ENCODE measurements at places on chromosomes 1 and 21.
A peak's percentile ranks its signal among the peaks of the same experiment; 100 is the strongest.

DNA sequence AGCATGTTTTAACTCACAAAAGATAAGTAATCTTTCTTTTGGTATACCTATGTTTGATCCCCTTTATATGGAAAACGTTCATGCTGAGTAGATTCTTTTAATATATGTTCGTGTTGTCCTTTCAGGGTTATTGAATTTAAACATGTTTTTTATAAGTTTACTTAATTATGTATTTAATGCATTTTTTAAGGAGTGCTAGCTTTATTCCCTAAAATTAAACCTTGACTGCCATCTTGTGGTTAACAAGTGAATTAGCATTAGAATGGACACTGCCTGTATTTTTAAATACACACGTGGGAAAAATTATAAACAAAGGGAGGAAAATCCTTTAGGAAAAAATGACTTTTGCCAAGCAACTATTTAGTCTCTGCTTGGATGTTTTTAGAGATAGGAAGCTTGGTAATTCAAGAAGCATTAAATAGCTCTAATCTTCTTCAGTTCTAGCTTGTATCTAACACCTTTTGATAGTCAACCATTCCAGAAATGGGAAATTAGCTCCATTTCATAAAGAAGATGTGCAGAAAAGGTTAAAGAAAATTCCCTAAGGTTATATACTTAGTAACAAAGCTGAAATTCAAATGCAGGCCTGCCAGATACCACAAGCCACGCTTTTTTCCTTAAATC lies 43.0 kb downstream of the UBE2U start:
- peak; percentile 42 for DNase-seq

DNA sequence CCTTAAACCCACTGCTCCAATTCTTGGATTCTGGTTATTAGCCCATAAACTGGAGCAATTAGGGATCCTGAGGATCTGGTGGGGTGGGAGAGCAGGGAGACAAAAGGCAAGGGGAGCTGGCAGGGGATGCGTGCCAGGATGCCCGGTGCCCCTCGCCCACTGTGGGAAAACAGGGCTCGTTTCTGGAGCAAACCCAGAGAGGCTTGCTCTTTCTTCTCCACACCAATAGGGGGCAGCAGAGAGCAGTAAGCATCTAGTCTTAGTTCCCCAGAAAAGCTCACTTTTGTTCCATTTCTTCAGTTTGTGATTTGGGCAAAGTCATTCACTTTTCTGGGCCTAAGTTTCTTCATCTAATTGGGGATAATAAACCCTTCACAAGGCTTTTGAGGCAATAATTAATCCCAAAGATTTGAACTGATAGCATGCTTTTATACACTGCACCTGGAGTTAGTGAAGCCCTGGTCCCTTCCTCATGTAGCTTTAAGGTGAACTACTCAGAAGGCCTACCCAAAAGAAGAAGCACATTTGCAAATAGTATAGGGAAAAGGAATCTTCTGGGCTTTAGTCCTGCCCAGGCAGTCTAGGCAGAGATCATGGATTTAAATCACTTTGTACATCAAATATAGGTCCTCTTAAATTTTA lies 160.6 kb upstream of the USP24 start:
- DNase-seq: peak; percentile 34

DNA sequence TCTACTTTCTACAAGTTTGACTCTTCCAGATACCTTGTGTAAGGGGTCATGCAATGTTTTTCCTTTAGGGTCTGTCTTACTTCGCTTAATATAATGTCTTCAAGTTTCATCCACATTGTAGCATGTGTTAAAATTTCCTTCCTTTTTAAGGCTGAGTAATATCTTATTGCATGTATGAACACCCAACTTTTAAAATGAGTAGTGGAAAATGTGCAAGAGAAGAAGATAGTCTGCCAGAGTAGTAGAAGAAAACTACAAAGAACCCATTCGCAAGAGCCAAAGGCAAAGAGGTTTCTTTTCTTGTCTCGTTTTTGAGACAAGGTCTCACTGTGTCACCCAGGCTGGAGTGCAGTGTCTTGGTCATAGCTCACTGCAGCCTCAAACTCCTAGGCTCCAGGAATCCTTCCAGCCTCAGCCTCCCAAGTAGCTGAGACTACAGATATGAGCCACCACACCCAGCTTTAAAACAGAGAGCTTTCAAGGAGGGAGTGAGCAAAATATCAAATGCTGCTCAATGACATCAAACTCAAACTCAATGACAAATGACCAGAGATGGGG lies 9.4 kb downstream of the IL23R start:
- no peak for DNase-seq

DNA sequence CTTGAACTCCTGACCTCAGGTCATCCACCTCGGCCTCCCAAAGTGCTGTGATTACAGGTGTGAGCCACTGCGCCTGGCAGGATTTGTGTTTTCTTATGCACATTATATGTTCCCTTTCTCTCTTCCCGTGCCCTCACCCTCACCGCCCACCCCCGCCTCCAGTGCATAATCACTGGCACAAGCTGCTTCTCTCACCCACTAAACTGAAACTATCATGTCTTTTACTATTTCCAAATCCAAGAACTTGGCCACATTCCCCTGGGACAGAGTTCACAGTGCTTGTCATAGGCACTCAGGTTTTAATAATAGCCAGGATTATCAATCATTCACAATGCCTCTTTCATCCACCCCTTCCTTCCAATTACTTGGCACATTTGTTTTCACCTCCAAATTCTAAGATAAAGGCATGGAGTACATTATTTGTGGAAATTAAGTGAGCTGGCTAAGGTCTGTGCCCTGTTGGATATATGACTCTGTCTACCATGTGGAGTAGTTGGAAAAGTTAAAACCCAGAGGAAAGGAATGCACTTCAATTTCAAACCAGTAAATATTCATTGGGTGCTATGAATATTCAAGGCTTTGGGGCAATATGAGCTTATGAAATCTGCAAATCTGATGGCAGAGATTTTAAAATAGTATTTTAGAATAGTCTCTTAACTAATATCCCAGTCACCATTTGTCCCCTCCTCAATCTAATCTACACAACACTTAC lies 17.6 kb upstream of the MAPKAPK2 start:
- no peak for DNase-seq

Data from iris pigment epithelial cell (primary cell).